Breast epithelium (tissue), 4 donors: ENCODE measurements at places on chromosomes 6 and 20. TPM values are rescaled to one million over a fixed set of nuclear protein-coding genes. Genes with fewer than 3 reads are reported as not detected.
A peak's percentile ranks its signal among the peaks of the same experiment; 100 is the strongest.

DNA sequence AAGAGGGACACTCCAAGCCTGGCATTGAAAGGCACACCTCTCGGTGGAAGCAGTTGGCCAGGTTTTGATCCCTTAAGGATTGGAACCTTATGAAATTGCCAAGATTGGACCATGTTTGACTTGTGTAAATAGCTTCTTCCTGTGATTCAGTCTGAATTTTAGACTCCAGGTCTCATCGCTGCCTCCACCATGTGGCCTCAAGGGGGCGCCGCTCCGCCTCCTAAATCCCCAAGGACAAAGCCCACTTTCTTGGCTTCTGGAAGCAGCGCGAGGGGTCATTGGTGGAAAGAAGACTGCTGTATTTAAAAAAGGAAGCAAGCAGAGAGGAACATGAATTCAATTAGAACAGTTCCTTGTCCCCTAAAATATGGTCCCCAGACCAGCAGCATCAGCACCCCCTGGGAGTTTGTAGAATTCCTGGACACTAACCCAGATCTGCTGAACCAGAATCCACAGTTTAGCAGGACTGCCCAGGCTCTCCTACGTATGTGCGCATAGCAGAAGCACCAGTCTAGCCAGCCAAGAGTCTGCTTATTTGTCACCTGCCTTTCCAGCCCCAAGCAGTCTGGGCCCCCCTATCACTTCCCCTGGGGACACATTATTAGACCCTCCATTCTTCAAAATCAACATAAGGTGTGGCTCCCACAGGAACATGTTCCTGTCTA is 108.5 kb downstream of the LY86 start:
- no peak for DNase-seq

DNA sequence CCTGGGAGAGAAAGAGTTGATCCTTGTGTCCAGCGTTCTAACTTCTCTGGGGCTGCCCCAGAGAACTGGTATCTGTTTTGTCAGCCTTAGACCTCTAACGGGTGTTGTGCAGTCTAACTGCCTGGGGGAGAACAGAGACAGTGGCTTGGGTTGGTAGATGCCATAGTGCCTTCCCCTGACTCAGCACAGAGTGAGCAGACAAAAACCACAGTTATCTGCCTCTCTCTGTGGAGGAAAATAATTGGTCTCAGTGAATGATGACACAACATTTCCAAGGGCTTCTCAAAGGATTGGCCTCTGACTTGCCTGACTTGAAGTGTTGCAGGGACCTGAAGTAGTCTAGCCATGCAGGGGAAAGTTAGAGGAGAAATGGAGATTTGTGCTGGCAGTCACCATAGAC is 226.2 kb upstream of the MAN1A1 start:
- DNase-seq: no peak

GRCh38 chr20:50844430-50845100 is 49.7 kb downstream of the BCAS4 start:
- DNase-seq: peak; percentile 82

DNA sequence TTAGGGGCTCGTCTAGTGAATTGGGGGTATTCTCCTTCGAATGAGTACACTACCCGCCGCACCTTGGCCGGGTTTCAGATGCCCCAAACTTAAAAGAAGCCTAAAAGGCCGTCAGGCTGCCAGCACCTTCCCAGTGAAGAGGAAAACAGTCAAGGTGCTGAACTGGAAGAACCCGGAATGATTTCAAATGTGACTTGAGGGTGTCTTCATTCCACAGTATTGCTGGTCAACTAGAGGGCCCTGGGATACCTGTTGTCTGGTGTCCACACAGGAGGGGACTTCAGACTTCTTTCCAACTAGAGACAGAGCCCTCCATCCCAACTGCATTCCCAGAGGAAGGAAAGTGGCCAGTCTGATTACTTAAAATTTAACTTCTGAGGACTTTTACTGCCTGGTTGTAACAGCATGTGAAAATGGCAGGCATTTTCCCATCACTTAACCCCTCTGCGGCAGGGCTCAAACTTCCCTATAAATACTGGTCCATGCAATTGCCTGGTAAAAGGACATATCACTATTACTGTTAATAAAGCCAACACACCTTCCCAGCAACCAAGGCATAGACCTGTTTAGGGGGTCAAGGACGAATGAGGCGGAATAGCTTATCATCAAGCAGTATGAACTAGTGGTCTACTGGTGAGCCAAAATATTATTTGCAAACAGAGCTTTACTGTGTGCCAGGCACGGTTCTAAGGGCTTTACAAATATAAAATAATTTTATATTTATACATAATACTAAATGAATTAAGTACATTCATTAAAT is 651 bp upstream of the SAMHD1 start:
- no peak for DNase-seq

GRCh38 chr20:57167971-57168701 is 98.3 kb downstream of the BMP7 start:
- DNase-seq: no peak

DNA sequence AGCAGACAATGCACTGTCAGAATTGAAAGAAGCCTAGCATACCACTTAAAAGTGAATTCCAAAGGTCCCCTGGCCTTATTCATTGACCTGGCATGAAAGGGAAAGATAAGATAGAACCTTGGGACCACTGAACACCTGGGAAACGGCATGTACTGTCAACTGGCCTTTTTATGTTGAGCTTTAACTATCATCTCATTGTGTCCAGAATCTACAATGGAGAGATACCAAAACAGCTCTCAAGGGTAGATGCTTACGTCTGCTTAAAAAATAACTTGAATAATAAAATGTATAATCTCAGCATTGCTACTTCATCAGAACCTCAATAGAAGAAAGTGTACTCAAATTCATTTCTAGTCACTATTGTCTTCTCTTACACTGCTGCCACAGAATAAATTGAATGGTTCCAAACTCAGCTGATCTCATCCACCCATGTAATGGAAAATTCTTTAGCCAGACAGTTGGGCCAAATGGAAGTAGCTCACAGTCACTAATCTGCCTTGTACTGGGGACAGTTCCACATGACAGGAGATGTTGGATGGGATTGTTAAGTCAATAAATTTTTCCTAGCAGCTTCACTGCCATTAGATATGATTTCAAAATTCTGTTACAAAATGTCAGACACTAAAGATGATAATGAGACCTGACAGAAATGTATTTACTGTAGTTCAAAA is 93.8 kb downstream of the MLIP start:
- no peak for DNase-seq

- no peak for DNase-seq
Measured at GRCh38 chr6:163922562-163922961, 508.0 kb downstream of the QKI start.

DNA sequence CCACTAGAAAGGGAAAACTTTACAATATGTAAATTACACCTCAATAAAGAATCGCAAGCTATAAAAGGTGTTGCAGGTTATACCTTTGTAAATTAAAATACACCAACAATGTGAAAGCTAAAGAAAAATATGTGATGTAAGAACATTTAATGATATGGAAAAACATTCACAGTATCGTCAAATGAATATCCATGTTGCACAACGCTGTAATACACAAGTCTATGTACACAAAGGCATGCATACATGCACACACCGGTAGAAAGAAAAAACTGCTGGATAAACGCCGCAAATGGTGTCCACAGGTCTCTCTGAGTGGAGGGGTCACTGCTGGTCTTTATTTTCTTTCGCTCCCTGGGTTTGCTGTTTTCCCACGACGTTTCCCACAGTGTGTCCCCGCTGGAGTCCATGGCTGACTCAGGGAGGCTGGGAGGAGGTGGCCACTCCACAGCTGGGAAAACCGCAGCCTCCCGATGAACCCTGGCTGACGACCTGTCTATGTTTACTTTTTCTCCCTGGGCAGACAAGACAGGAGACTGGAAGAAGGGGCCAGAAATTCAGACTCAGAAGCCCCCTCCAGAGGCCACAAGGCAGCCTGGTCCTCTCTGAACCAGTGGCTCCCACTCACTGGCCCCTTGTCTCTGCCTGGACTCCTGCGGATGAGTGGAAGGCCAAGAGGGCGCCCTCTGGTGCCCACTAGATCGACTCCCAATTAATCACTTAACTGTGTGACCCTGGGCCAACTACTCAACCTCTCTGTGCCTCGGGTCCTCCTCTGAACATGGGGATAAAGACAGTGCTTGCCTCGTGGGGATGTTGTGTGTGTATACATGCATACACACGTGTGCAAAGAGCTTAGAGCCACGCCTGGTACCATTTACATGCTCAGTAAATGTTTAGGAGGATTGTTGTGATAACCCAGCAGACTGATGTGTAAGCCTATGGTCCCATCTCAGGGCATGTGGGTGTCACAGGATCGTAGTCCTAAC is 12.8 kb upstream of the BPI start:
- no peak for DNase-seq

DNA sequence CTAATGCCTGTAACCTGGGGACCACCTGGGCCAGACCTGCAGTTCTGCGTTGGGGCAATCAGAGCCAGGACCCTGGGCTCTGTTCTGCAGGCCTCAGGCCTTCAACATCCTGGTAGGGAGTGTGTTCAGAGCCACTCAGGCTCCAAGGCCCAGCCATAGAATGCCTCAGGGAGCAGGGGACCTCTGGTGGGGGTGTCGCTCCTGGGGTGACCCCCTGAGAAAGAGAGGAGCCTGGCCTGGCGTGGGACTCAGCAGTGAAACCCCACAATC is 12.5 kb downstream of the UCKL1 start:
- DNase-seq: no peak

GRCh38 chr6:44464527-44465310 is 77.2 kb downstream of the CDC5L start:
- DNase-seq: no peak

DNA sequence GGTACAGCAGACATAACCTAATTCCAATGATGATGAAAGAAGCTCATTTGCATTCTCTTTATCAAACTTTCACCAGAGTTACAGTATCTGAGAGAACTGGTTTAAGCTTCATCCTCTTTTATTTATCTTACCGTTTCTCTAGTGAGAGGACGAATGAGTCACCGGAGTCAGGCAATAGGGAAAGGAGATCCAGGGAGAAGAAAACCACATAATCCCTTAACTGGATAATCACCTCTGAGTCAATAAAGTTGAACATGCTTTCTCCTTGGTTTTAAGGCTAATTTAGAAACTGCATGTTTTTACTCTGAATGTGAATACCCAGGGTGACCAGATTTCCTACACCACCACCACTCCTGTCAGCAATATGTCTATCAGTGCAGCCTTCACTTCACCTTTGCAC is 313.7 kb upstream of the TBX18 start:
- no peak for DNase-seq

GRCh38 chr6:67450641-67451040 is 1184.4 kb upstream of the ADGRB3 start:
- DNase-seq: no peak

NRM gene
- total RNA-seq: 2.3 TPM

RRP36 gene
- 69.2 TPM for total RNA-seq

ENPP4 gene
- 13.8 TPM for total RNA-seq

ZSCAN26 gene
- total RNA-seq: 13.8 TPM

CAGE1 gene
- not detected for total RNA-seq
